ENCODE measurements at places on chromosomes 3 and 15.

DNA sequence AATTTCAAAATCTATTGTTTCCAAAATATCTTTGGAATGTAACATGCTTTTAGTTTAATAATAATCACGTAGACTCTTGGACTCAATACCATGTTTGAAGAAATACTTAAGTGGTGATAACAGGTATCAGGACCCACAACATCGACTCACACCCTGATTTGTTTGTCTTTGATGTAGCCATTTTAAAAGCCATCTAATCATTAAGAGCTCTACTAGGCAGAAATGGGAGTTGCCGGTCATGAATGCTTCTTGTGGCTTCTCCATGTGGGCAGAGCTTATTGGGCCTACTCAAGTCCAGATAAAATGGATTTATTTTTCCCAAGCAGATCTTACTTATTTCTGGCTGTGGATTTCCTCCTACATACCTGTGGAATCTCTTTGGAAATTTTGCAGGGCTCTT, 261.6 kb upstream of the NR2F2 start:
- no peak for DNase-seq

DNA sequence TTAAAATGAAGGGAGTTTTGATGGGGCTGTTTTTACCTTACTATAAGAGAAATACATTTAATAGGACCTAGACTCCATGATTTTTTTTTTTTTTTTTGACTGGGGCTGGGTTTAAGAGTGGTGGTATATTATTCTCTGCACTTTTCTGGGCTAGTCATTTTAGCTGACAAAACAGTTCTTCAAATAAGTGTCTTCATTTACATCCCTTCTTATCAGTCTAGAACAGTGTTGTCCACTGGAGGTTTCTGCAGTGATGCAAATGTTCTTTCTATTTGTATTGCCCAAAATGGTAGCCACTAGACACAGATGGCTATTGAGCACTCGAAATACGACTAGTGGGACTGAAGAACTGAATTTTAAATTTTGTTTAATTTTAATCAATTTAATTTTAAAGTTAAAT, 37.2 kb downstream of the KLHL18 start:
- no peak for DNase-seq

DNA sequence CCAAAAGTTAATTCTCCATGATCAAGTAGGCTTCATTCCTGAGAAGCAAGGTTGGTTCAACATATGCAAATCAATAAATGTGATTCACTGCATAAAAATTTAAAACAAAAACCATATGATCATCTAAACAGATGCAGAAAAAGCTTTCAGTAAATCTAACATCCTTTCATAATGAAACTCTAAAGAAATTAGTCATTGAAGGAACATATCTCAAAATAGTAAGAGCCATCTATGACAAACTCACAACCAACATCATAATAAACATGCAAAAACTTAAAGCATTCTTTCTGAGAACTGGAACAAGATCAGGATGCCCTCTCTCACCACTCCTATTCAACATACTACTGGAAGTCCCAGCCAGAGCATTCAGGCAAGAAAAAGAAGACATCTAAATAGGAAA, 254.1 kb downstream of the AGBL1 start:
- no peak for DNase-seq

DNA sequence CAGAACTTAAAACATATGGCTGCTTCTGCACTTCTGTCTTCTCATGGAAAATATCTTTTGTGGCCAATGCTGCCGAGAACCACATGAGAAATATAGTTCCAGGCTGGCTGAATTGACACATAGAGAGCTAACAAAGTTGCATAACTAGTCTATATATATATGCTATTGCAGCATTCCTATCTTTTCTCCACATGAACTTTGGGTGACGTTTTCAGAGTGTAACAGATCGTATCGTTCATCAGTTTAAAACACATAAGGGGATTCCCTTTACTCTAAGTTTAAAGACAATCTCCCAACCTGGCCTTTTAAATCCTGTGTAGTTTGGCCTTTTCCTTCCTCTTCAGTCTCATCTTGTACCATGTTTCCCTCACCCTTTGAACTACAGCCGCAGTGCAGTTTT, 394.2 kb upstream of the CBLB start:
- DNase-seq: no peak

GRCh38 chr3:47022641-47023071, 43.2 kb downstream of the NBEAL2 start:
- DNase-seq: no peak

- no peak for DNase-seq
These were observed 113.5 kb upstream of the GALNT15 start for GRCh38 chr3:16060945-16061344.

DNA sequence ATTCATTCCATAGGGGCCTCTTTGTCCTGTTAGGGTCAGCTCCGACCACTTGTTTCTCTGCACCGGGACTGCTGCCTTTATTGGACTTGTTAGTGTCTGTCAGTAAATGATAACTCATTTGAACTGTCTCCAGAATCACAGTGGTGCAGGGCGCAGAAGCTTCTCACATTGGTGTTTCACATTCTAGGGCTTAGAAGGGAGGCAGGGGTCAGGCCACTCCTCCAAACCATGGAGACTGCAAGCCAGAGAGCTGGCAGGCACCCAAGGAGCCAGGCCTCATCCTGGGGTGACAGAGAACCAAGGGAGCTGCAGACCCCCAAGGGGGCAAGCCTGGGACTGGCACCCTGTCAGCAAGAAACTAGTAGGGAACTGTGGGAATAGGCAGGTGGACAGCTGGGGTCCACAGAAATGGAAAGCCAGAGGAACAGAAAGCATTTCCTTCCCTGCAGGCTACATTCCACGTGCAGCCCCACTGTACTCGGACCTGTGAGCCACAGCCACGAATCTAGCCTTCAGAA, 49.1 kb downstream of the CCNL1 start:
- no peak for DNase-seq

DNA sequence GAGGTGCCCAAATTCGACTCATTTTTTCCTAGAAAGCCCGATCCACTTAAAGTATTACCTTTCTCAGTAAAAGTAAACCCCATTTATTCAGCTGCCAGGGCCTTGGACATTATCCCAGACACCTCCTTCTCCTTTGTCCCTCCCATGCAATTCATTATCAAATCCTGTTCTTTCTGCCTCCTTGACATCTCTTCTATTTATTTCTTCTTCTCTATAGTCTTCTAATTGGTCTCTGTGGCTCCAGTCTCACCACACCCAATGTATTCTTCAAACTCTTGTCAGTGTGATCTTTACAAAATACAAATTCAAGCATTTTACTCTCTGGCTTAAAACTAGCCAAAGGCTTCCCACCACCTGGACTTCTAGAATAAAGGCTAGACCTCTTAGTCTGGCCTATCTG, 120.3 kb downstream of the IL20RB start:
- DNase-seq: no peak

DNA sequence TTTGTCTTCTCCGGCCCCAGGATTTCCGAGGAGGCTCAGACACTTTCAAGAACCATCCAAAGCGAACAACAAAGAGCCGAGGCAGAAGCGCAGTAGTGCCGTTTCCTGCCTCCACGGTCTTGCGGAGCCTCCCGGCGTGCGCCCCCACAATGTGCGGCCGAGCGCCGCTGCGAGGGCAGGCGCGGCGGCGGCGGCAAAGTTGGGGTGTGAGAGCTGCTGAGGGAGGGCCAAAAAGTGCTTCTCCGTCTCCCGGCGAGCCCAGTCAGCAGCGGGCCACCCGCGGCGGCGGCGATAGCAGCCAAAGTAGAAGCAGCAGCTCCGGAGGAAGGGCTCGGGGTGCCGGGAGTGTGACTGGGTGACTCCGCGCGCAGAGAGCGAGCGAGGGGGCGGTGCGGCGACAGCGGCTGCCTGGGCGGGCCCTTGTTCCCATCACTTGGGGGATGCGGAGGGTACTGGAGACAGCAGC, 749.1 kb downstream of the ROBO1 start:
- DNase-seq: peak; percentile 61

- no peak for DNase-seq
These were observed 308.4 kb upstream of the SLITRK3 start for GRCh38 chr3:165504554-165504953.

DNA sequence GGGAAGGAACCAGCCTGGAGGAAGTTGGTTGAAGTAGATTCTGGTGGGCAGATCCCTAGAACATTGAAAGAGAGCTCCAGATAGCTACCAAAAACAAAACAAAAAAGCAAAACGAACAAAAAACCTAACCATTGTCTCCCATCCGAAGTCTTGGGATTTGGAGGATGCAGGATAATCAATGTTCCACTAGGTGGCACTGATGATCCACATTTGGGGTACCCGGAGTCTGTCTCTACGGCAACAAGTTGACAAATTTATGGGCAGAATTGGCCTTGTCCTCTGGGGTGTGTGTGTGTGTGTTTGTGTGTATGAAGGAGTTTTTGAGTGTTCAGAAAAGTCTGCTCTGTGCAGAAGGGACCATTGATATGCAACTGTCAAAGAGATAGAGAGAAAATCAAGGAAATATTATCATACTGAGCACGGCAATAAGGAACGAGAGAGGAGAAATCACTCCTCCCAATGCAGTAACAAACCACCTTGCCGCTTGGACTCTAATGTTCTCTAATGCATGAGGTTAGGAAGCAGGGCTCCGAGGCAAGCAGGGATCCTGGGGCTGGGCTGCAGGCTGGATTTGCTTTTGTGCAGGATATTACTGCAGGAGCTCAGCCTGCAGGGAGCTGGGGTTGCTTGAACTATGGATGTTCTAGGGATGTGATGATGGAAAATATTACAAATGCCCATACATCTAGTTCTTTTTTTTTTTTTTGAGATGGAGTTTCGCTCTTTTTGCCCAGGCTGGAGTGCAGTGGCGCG, 59.8 kb upstream of the KLHL25 start:
- peak; percentile 64 for DNase-seq

- DNase-seq: no peak
These were observed 2.4 kb upstream of the RPL29 start for GRCh38 chr3:51997935-51998596.

DNA sequence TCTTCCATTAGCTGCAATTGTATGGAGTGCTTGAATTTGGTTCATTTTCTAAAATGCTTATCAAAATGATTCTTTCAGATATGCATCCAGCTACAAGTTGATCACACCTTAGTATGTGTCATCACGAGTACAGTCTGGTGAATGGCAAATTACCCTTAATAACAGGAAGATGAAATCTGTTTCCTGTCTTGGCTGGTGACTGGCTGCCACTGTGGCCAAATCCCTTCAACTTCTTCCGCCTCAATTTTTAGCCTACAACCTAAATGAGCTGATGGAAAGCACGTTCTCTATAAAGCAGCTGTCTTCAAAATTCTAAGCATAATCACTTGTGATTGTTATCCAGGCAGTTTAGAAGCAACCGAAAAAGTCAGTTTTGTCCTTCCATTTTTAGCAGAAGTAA, 387.1 kb upstream of the NECTIN3 start:
- DNase-seq: no peak

DNA sequence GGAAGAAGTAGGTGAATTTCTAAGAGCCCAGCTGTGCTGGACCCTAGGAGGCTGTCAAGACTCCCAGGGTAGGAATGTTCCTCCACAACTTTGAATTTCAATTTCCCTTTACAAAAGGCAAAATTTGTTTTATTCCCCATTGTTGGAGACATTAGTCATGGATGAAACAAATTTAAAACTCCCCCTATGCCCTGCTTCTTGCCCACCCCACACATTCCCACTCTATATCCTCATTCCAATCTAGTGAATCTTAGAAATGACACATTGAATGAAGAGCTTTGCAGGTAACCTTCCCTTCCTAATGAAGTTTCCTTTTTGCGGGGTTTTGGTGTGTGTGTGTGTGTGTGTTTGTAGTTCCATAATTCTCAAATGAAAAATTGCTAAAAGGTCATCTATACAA, 72.6 kb downstream of the CCNL1 start:
- DNase-seq: no peak

DNA sequence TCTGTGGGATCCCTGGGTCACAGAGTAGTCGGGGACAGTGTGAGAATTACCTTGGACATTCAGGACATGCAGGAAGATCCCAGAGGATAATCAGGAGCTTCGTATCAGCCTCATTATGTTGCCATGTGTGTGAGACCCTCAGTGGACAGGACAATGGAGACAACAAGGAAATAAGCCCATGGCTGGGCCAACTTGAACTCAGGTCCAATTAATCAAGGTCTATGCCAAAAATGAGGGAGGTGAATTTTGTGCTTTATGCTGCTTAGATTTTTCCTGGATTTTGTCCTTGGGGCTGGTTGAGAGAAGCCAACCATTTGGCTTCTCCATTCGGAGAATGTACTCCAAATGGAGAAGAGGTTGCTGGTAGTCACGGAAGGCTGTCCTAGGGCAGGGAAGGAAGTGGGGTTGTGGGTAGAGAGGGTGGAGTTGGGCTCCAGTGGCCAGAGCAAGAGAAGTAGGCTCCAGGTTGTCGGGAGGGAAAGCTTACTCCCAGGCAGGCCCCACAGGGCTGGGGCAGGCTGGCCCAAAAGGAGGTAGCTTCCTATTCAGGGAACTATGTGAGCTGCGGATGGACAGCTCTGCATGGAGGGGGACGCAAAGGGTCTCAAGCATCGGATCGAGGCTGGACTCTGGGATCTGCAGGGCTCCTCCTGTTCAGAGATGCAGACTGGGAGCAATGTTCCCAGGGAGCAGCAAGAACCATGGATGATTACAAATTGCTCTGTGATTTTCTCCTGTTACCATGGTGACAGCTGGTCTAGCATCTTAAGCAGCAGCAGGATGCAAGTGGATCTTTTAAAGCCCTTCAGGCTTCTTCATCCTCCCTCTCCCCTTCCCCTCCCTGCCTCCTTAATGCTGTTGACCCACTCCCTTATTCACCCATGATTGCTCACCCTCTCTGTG, 91.1 kb downstream of the WNT7A start:
- peak; percentile 9 for DNase-seq
